Testis (tissue), 5 donors: ENCODE measurements at places on chromosomes 2 and 18. TPM values are rescaled to one million over a fixed set of nuclear protein-coding genes. Genes with fewer than 3 reads are reported as not detected.

DNA sequence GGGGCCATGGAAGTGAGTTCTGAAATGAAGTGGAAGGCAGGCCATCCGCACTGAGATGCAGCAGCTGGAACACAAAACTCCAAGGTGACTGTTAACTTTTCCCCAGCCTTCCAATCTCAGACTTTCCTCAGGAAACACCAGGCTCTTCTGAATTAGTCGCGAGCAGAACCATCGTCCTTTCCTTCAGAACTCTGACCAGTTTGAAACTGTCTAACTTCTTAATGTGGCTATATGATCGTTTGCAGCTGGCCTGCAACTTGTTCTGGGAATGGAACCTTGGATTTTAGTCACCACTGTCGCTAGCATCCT is 620 bp upstream of the RPL37A start:
- DNase-seq: no peak

Gene SPATA3
- 127 TPM for total RNA-seq

DNA sequence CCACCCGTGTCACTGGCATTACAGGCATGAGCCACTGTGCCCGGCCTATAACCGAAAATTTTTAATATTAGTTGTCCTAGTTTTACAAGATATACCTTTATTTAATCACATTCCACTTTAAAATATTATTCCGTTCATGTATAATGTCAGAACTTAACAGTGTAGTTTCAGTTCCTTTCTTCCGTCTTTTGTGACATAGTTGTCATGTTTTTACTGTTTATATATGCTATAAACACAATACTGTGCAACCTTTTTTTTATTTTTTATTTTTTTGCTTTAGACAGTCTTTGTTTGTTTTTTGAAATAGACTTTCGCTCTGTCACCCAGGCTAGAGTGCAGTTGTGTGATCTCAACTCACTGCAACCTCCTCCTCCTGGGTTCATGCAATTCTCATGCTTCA is 129.5 kb upstream of the TTC27 start:
- no peak for DNase-seq

Gene UGT1A8
- not detected for total RNA-seq

- DNase-seq: no peak
Observed at GRCh38 chr2:225930687-225931086, 531.2 kb downstream of the NYAP2 start.

Gene RAX
- total RNA-seq: not detected

- DNase-seq: no peak
Observed at GRCh38 chr2:35858216-35858615, 497.4 kb upstream of the CRIM1 start.

Gene RND3
- 10.2 TPM for total RNA-seq

Gene GPBAR1
- 1.5 TPM for total RNA-seq

GRCh38 chr2:112075490-112076260 is 20.6 kb downstream of the TMEM87B start:
- DNase-seq: no peak

GRCh38 chr2:796141-796985 is 119.2 kb upstream of the TMEM18 start:
- DNase-seq: no peak

DNA sequence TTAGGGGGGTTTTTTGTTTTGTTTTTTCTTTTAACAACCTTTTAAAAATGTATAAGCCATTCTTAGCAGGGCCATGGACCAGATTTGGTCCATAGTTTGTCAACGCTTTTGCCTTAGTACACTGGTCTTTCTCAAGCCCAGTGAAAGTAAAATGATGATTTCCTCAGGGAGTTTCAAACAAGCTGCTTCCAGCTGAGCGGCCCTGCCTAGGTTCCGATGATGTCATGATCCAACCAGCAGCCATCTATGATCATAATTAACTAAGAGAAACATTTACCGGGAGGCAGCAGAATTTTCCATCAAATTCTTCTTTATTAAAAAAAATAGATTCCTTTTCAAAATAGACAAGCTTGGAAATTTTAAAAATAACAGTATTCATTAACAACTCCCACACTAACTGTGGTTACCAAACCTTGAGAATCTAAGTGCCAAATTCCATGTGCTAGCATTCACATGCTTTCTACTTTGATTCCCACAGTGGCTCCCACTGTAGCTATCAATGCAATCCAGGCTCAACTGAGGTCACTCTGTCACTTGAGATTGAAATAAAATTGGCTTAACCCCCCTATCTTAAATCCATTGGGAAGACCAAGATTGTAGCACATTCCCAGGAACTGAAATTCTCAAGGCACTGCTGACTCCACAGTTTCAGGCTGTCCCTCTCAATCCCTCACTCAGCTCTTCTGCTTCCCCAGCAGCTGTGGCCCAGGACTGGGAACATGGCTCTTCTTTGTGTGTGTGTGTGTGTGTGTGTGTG is 148.9 kb downstream of the RNF152 start:
- peak; percentile 60 for DNase-seq

Gene IL36RN
- total RNA-seq: not detected

DNA sequence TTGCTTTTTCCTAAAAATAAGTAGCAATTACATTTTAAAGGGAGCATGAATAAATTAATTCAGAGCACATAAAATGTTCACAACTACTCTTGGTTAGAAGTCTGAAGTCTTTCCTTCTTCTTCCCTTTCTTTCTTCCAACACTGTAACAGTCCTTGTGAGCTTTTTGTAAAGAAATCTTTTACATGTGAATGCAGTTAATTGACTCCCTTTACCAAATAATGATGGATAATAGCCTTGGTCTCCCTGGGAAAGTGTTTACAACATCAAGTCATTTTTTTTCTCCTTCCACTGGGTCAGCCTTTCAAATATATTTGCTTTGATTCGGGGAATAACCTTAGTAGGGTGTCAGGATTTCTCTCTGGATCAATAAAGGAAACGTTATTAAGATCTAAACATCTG is 39.1 kb downstream of the CALCRL start:
- DNase-seq: no peak

GRCh38 chr2:207385903-207386302 is 143.9 kb upstream of the CREB1 start:
- no peak for DNase-seq

Gene TOGARAM2
- total RNA-seq: 2.1 TPM

- DNase-seq: no peak
Observed at GRCh38 chr2:239337877-239338484, 62.8 kb downstream of the HDAC4 start.

GRCh38 chr2:56372071-56372656 is 188.4 kb downstream of the CCDC85A start:
- no peak for DNase-seq

Gene AQP12A
- not detected for total RNA-seq

DNA sequence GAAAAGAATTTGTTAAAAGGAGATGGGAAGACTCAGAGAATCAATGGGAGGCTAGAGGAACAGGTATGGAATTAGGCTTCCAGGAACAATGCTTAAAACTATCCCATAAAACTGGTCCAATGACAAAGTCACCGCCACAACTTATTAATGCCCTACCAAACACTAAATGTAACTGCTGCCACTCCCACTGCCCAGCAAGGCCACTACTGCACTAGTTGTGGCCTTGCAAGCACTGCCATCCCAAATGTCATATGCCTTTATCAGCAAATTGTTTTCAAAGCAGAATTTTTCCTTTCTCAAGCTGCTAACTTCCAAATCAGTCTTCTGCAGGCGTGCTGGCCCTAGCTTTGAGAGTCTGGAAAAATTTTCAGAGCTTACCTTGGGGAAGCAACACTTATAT is 14.5 kb upstream of the C2orf69 start:
- DNase-seq: peak; percentile 53

DNA sequence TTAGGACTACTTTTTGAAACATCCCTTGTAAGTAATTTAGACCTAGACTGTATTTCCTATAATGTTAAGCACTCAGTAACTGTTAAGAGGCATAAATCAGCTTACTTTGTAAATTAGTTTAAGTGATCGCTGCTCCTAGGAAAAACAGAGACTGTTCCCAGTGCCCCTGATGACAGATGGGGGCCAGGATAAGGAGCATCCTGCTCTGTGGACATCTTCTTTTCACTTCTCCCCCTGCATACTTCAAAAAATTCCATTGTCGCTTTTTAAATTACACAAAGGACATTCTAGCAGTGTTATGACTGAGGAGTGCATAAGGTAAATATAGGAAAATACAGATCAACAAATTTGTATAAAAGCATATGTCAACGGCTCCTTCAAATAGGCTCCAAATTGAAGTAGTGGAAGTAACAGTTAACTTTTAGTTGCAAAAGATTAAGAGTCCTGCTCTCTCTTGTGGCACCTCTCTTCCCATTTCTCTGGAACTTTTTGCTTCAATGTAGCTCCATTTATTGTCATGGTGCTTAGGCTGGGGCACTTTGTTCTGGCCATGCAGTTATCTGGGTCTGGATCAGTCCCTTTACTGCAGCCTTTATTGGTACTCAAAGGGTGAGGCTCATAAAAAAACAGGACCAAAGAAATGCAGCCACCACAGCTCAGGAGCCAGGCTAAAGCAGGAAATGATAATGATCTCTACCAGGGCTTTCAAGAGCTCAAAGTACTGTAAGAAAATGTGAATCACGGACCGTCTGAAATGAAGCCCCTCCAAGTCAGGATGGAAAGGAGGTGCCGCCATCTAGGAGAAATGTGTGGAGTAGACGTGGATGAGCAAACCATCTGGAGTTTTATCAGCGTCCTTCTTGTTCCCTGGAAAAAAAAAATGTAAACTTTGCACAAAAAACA is 162.1 kb upstream of the ZNF516 start:
- no peak for DNase-seq

- no peak for DNase-seq
Observed at GRCh38 chr2:163255086-163255485, 416.5 kb upstream of the KCNH7 start.

GRCh38 chr2:178331474-178332432 is 119.2 kb downstream of the PRKRA start:
- DNase-seq: no peak

DNA sequence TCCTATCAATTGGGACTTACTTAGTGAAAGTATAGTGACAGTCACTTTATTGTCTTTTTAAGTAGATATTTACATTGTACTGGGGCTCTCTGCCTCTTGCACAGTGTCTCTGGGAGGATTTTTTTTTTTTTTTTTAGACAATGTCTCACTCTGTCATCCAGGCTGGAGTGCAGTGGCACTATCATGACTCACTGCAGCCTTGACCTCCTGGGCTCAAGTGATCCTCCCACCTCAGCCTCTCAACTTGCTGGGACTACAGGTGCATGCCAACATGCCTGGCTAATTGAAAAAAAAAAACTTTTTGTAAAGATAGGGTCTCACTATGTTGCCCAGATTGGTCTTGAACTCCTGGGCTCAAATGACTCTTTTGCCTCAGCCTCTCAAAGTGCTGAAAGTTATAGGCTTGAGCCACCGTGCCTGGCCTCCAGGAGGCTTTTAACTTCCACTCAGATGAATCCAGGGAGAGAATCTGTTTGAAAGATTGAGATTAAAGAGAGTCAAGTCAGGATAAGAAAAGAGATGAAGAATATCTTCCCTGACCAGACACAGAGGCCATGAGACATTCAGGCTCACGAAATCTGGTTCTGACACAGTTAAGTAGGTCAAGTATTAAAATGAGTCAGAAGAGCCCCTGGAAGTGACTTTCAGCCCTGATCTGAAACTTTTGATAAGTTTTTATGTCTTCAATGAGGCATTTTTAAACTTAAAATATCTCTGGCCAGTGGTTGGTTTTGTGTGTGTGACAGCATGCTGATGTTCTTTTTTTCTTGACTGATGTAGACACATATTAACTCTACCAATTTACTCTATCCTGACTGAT is 18.3 kb downstream of the ARHGEF33 start:
- peak; percentile 21 for DNase-seq

- DNase-seq: peak; percentile 18
Observed at GRCh38 chr2:130864830-130865800, 28.4 kb downstream of the ARHGEF4 start.

Gene SERPINB13
- total RNA-seq: not detected

DNA sequence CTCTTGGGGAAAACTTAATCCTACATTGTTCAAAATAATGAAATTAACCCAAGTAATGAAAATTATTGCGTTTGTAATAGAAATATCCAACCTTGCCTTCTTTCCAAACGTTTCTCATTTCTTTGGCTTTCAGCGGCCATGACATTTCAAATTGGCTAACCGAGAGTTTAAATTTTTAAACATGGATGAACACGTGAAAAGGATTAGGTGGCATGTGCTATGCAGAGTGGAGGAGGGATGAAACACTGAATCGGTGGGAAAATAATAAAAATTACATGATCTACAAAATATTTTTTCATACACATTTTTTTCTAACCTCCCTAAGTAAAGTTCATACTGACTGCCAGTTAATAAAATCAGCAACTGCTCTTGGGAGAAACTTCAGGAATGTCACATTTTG is 728.4 kb upstream of the PKDCC start:
- DNase-seq: no peak

Gene SNED1
- 107 TPM for total RNA-seq

DNA sequence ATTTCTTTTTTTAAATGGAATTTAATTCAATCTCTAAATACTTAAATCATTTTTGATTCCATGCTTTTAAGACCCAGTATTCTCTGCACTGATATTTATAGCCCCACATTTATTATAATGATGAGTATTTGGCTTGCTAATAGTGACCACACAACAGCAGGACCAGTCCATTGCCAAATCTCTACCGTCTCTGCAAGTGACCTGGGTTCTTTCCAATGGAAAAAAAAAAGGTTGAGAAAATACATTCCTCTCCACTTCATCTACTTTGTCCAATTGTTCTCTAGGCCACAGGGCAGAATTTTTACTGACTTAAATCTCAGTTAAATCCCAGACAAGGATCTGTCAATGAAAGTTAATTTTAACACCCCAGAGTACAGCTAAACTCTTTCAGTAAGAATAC is 20.5 kb downstream of the GRB14 start:
- DNase-seq: no peak

GRCh38 chr18:77457681-77458080 is 208.0 kb downstream of the GALR1 start:
- DNase-seq: no peak

Gene IL1RL2
- total RNA-seq: 0.24 TPM

- DNase-seq: no peak
Observed at GRCh38 chr2:223759569-223760430, 77.6 kb downstream of the AP1S3 start.

DNA sequence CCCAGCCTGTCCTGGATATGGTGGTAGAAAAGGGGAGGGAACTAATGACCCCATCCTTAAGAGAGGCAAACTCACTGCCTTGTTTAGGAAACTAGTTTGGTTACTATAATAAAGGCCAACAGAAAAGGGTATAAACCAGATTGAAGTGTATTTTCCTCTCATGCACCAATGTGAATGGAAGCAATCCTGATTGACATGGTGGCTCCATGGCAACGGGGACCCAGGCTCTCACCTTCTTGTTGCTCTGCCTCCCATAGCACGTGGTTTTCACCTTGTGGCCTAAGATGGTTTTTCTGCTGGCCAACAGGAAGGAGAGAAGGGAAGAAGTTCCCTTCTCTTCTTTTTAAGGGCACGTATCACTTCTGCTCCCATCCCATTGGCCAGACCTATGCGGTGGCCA is 67.3 kb upstream of the NRP2 start:
- DNase-seq: no peak

Gene ITGB6
- total RNA-seq: 0.12 TPM
